CD4-positive, alpha-beta T cell treated with Interferon gamma for 1 hour (primary cell): ENCODE measurements at places on chromosomes 13 and 19.

DNA sequence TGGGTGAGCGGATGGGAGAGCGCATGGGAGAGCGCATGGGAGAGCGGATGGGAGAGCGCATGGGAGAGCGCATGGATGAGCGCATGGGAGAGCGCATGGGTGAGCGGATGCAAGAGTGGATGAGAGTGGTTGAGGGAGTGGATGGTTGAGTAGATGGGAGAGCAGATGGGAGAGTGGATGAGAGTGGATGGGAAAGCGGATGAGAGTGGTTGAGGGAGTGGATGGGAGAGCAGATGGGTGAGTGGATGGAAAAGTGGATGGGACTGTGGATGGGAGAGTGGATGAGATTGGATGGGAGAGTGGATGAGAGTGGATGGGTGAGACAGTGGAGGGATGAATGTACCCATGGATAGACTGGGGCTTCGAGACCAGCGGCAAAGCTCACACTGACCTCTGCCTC is 8.6 kb upstream of the TEKTIP1 start:
- no peak for DNase-seq

- no peak for DNase-seq
Observed at GRCh38 chr13:93963266-93964145, 516.0 kb downstream of the DCT start.

DNA sequence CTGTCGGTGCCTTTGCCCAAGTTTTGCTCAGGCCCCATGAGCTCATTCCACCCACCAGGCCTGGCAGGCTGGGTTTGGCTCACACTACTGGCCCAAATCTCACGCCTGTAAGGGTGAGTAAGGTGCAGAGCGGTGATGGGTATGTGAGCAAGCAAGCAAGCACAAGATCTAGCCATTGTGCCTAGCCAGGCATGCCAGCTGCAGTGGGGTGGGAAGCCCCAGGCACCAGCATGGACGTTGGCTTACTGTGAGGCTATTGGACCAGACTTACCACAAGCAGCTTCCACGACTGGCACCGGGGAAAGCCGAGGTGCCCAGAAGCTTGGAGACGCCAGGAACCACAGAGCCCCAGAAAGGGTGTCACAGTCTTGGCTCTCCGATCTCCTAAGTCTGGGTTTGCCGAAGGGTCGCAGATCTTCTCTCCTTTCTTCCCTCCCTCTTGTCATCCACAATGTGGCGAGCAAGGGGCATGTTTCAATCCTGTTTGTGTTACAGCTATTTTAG is 2659.4 kb upstream of the PCDH20 start:
- DNase-seq = no peak

DNA sequence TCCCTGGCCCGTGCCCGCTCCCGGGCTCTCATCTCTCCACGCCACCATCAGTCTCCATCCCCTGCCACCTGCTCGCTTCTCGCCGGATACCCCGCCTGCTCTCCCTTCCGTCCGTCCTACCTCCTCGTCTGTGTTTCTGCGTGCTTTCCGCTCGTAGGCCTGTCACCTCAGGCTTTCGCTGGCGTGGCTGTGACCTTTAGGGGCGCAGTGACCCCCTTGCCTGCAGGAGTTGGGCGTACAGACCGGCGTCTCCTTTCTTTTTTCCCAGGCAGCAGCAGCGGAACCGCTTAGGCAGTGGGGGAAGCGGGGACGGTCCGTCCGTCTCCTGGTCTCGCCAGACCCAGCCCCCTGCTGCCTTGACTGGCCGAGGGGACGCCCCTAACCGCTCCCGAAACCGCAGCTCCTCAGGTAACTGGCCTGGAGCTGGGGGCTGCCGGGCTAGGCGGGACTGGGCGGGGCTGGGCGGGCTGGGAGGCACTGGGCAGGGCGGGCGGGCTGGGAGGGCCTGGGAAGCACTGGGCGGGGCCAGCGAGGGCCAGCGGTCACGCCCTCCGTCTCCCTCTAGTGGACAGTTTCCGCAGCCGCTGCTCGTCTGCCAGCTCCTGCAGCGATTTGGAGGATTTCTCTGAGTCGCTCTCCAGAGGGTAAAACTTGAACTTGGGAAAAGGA is 6.3 kb downstream of the PGLYRP1 start:
- DNase-seq = peak; percentile 76

DNA sequence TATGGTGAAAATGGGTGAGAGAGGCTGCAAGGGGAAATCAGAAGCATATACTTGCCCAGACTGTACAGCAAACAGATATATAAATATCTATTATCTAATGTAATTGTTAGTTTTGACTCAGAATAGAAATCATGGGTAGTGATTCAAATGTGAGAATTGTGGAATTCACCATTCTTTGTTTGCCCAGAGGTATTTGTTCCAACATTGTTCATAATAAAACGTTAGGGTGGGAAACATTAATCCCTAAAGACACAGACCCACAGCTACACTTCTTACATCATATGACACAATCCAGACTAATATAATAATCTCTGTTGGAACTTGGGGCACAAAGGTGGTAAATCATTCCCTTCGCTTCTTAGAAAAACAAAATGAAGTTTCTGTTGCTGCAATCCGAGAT is 646.5 kb upstream of the SLITRK6 start:
- DNase-seq = no peak

DNA sequence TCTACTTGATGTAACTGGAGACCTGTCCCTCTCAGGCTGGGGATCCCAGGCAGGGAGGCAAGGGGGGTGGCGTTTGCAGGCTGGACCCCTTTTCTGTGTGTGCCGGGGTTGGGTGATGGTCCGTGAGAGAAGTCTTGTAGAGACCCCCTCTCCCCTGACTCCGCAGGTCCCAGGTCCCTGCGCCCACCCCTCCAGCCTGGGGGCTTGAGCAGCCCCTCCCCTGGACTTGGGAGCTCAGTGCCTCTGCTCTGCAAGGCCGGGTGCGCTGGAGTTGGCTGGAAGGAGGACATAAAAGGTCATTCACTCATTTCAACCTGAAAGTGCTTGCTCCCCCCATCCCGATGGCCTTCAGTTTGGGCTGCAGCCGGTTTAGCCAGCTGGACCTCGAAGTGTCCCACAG is 89.5 kb downstream of the SLC7A1 start:
- DNase-seq = no peak

- DNase-seq = no peak
Observed at GRCh38 chr13:45040622-45041021, 51.3 kb downstream of the GPALPP1 start.

- DNase-seq = no peak
Observed at GRCh38 chr13:93496985-93497673, 270.5 kb downstream of the GPC6 start.

DNA sequence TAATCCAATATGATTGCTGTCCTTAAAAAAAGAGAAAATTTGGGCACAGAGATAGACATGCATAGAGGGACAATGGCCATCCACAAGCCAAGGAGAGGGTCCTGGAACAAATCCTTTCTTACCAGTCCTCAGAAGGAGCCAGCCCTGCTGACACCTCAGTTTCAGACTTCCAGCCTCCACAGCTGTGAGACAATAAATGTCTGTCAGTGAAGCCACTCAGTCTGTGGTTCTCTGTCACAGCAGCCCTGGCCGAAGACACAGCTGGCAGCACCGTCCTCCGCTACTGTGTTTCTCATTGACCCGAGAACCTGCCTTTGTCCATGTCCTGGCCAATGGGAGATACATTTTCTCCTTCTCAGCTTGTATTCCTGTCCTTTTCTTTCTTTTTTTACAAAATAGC is 207.9 kb downstream of the TM9SF2 start:
- no peak for DNase-seq

DNA sequence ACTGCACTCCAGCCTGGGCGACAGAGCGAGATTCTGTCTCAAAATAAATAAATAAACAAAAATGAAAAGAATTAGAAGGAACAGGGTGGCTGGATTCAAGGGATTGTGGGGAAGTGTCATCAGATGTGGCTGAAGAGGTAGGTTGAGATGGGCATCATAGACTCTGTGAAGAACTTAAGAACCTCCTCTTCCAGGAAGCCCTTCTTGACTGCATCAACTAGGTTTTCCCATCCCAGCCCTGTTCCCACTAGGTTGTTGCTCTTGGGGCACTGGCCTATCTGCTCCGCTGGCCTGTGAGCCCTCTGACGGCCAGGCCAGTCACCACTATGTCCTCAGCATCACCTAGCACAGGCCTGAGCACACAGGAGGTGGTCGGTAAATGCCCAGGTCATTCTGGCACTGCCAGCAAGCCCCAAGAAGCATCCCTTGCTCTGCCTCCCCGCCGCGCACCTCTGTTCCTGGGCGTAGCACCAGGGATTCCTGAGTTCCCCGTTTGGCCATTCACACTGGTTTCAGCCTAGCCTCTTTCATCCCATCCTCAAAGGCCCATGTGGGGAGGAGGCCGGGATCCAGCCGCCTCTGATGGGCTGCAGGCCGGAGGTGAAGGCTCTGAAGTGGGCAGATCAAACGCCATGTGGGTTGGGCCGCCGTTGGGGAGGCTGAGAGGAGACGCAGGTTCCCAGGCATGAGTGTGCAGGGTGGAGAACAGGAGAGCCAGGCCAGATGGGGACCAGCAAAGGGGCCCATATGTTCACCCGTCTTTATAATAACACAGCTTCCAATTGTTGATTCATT is 27.6 kb upstream of the SLC1A5 start:
- DNase-seq = no peak

DNA sequence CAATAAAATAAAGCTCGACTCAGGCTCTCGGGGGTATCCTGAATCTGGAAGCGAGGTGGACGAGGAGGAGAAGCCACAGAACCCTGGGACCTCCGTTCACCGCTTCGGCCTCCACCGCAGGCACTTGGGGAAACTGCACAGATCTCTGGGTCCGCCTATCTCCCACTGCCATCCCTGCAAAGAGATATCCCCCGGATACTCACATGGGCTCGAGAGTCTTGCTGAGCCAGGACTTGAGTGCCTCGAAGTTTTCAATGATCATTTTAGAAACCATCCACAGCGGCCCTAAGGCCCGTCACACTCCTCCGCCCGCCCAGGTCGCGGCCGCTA is 589 bp downstream of the RBM26 start:
- no peak for DNase-seq

DNA sequence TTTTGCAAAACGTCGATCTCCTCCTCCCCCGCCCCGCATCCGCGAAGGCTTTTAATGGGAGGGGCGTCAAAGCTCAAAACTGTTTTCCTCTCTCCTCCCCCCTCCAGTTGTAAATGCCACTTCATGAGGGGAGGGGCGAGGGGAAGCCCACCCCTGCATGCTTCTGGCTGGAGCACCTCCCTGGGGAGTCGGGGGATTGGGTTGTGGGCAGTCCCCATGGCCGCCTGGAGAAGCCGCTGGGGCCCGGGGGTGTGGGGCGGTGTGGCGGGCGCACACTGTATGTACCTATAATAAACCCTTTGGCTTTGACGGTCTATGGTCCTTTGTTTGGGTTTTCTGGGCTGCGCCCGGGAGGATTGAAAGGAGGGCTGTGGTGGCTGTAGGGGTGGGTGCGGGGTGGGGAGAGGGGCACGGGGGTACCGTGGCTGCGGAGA is 505 bp upstream of the SHKBP1 start:
- no peak for DNase-seq

GRCh38 chr13:113157929-113158747 is at the start of gene PROZ:
Gene PROZ (plus strand): TSS chr13:113158648. CDS start chr13:113158661, 13 bp downstream.
- no peak for DNase-seq

DNA sequence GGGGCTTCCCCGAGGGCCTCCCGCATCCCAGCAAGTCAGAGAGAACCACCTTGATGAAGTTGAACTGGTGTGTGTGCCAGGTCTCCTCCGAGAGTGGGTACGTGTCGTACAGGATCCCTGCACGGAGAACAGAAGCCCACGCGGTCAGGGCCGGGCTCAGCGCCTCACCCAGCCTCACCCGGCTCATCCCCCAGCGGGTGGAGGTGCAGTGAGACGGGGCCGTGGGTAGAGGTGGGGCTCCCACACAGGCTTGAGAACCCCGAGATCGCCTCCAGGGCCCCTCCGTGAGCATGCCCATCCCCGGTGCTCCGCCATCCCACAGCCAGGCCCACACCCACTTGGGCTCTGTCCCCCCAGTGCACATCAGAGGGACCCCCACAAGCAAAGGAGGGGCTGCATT is 2.3 kb downstream of the GAMT start:
- DNase-seq = no peak

DNA sequence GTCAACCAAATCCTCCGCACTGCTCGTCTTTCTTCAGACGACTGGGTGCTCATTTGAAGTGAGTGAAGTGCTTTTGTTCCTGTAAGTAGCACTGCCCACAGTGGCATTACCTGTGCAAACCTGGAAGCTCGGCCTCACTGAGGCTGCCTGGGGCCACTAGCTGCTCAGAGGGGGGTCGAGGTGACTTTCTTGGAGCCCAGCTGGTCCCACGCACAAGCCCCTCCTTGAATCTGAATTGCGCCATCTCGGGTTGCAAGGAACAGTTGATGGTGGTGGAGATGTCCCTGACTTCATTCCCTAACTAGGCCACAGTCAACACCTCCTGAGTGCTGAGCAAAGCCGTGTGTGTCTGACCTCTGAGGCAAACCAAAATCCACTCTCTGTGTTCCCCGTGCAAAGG is 79.3 kb upstream of the GPR183 start:
- no peak for DNase-seq

GRCh38 chr13:91154558-91155353 is 192.7 kb upstream of the MIR17HG start:
- peak; percentile 7 for DNase-seq

GRCh38 chr13:52319876-52320275 is 86.1 kb downstream of the THSD1 start:
- DNase-seq = no peak

DNA sequence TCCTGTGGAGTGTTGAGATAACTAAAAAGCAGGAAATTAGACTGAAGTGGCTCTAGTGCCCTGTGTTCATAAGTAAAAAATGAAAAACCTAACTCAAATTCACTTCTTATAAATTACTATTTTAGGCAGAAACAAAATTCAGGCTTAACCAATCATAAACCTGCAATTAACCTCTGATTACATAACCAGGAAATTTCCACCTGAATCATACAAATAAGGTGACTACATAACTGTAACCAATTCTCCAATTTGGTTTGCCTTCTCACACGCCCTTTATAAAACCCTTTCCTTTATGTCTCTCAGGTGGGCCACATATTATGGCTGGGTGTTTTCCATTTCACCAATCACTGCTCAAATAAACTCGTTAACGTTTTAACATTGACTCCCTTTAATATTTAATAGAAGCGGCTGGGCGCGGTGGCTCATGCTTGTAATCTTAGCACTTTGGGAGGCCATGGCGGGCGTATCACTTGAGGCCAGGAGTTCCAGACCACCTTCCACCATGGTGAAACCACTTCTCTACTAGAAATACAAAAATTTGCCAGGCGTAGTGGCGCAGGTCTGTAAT is 22.9 kb upstream of the ZNF724 start:
- DNase-seq = no peak

DNA sequence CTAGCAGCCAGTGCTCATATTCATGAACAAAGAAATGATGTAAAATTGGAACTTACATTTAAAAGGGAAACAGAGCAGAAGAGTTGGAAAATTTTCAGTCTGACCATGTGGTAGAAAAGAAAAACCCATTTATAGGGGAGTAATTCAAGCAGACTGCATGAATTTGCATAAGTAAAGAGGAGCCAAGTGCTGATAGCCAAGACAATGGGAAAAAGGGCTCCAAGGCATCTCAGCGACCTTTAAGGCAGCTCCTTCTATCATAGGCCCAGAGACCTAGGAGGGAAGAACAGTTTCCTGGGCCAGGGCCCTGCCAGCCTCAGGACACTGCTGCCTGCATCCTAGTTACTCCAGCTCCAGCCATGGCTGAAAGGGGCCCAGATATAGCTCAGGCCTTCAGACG is 7.5 kb downstream of the DNAJC3 start:
- DNase-seq = no peak

GRCh38 chr13:39540929-39541605 is 61.9 kb downstream of the LHFPL6 start:
- DNase-seq = no peak

- DNase-seq = no peak
Observed at GRCh38 chr19:6248844-6249243, 30.9 kb downstream of the MLLT1 start.
